ENCODE measurements at places on chromosomes 2 and 18.

GRCh38 chr2:148524519-148524919 lies 120.0 kb upstream of the EPC2 start:
- no peak for DNase-seq

DNA sequence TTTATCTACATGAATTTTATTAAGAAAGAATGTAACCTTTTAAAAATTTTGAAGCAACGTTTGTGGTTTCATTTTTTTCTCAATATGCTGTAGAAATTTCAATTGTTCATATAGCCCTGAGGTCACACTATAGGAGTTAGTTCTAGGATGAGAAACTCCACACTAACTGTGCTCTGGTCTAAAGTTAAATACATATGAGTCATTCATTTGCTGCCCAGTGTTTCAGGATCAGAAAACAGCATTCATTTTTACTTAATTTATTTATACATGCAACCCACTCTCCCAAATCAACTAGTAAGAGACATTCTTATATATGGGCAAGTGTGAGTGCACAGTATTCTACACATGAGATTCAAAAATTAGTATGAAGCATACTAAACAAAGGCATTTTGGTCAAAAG lies 137.9 kb downstream of the DOCK10 start:
- DNase-seq, result no peak

DNA sequence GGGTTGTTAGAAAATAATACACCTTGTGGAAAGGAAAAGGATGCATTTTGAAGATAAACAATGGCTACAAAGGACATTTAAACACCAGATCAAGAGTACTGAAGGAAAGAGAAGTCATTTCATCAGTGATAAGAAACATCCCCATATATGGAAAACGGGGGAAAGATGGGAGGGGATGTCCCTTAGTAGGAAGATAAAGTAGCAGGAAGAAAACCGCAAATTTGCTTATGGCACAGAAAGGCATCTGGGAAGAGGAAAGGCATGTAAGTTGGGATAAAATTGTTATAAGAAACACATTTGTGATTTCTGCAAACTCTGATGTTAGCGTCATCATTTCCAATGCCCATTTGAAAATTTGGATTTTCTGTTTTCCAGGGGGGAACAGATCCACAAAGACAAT lies 10.5 kb upstream of the LYPD1 start:
- no peak for DNase-seq

DNA sequence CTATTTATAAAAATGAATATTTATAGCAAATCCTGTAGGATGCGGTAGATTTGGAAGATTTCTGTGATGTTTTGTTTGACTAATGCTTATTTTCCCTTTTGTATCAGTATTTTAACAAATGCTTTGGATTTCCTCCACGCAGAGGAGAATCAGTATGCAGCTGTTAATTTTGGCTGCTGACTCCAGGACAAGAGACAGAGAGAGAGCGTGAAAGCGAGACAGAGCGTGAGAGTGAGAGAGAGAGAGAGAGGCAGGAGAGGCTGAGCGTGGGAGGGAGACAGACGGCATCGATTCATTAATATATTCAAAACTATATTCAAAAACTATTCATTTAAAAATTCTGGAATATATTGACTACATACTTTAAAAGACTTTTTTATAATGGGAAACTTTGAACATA lies 62.5 kb downstream of the RRM2 start:
- no peak for DNase-seq

DNA sequence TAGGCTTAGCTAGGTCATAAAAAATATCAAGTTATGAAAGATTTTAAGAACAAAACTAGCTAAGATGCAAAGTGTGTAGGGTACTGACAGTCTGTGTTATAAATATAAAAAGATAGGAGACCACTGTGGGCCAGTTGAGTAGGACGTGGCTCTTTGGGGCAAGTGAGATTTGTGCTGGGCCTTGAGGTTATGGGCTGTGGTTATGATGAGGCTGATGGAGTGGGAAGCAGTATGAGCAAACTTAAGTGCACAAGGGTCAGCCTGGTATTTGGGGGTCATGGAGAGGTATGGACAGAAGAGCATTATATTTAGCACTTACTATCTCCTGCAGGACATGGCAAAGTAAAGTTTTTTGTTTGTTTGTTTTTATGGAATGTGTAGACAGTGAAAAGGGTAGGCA lies 70.1 kb downstream of the SETBP1 start:
- DNase-seq, result no peak

Data from stimulated activated CD8-positive, alpha-beta memory T cell treated with anti-CD3 and anti-CD28 coated beads, Interleukin-15, amount 100 ng/mL, for 1 hour (primary cell).